Heart right ventricle (tissue), 16 donors: ENCODE measurements at places on chromosomes 16 and 17. TPM values are rescaled to one million over a fixed set of nuclear protein-coding genes. Genes with fewer than 3 reads are reported as not detected.
A peak's percentile ranks its signal among the peaks of the same experiment; 100 is the strongest.

GRCh38 chr16:65490286-65490685 is 368.4 kb upstream of the CDH11 start:
- no peak overlapping the region for H3K27ac ChIP-seq
- no peaks in the 10 kb centered on the region for H3K36me3 ChIP-seq
- no peaks in the 10 kb centered on the region for H3K4me1 ChIP-seq
- no peak for DNase-seq
- H3K4me3 ChIP-seq, result no peak overlapping the region

- peaks cover 17% of the 10 kb centered on the region for H3K4me1 ChIP-seq
- H3K36me3 ChIP-seq, result no peaks in the 10 kb centered on the region
- peaks cover 14% of the 10 kb centered on the region for H3K27me3 ChIP-seq
- H3K4me3 ChIP-seq, result peak within 1 kb of the TSS; percentile 44
- H3K27ac ChIP-seq, result no peak within 1 kb of the TSS
Measured at GRCh38 chr16:88977018-88977811, at the start of gene CBFA2T3. Gene CBFA2T3, minus strand, starts transcription at chr16:88977207. Its CDS starts 400 bp downstream, at chr16:88976807.

- no peak overlapping the region for H3K4me3 ChIP-seq
- H3K27ac ChIP-seq, result no peak overlapping the region
- H3K36me3 ChIP-seq, result no peaks in the 10 kb centered on the region
Measured at GRCh38 chr17:35046740-35047283, 16.7 kb downstream of the RFFL start.

GRCh38 chr17:71329310-71330098 is 791.3 kb upstream of the SOX9 start:
- no peaks in the 10 kb centered on the region for H3K36me3 ChIP-seq
- no peaks in the 10 kb centered on the region for H3K4me1 ChIP-seq

DNA sequence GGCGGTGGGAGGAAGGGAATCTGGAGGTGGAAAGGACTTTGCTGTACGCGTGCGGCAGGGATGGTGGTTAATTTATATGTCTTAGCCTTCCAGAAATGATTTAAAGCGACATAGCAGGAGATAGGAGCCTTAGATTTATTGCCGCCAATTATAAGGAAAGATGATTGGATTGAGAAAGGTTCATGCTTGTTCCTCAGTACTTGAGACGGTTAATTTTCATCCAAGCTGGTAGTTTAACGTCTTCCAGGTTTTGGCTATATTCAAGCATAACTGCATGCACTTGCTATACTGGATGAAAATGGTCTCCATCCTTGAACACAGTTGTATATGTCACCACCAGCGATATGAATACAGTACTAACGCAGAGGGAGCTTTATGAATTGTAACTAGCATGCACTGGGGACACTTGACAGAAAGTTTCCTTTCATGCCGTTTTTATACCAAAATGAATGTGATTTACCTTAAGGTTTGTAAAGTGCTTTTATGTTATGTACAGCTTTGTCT is 610 bp upstream of the PEX12 start:
- DNase-seq, result no peak
- peak overlapping the region; percentile 76 for H3K4me3 ChIP-seq
- peaks cover 21% of the 10 kb centered on the region for H3K36me3 ChIP-seq

GRCh38 chr17:42832934-42833766 is at the start of gene PSME3:
Gene PSME3, plus strand, starts transcription at chr17:42833397. Its CDS starts 235 bp downstream, at chr17:42833632.
- peaks cover under 1% of the 10 kb centered on the region for H3K36me3 ChIP-seq
- peak within 1 kb of the TSS; percentile 98 for H3K4me3 ChIP-seq

- no peak overlapping the region for H3K27ac ChIP-seq
- no peak for DNase-seq
- peaks cover 44% of the 10 kb centered on the region for H3K27me3 ChIP-seq
- no peak overlapping the region for H3K4me3 ChIP-seq
- no peaks in the 10 kb centered on the region for H3K36me3 ChIP-seq
- H3K4me1 ChIP-seq, result peaks cover 31% of the 10 kb centered on the region
Measured at GRCh38 chr16:3171855-3172593, 16.0 kb upstream of the OR1F1 start.

DNA sequence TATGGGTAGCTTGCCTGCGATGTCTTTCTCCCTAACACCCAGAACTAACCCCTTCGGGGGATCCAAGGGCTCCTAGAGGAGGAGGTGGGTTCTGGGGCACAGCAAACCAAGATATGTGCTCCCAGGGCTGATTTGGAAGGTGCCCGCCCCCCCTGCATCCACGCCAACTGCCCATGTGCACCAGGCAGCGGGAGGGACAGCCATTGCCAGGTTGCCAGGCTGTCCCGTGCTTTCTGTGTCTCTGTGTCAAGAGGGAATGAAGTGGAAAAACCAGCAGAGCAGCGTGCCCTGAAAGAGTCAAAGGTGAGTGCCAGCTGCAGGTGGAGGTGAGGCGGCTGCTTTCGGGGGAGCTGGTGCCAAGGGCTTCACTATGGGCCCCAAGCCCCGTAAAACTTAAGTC is 6.4 kb downstream of the TEKT5 start:
- no peak for DNase-seq
- no peaks in the 10 kb centered on the region for H3K27me3 ChIP-seq
- no peak overlapping the region for H3K4me3 ChIP-seq
- H3K27ac ChIP-seq, result no peak overlapping the region
- H3K36me3 ChIP-seq, result no peaks in the 10 kb centered on the region

- peaks cover 42% of the 10 kb centered on the region for H3K4me1 ChIP-seq
- DNase-seq, result peak; percentile 89
- peaks cover 33% of the 10 kb centered on the region for H3K27me3 ChIP-seq
- peak overlapping the region; percentile 82 for H3K27ac ChIP-seq
Measured at GRCh38 chr17:50209472-50210239, 8.2 kb upstream of the COL1A1 start.

GRCh38 chr17:14301279-14302090 is 604 bp downstream of the HS3ST3B1 start:
- DNase-seq, result no peak
- peak overlapping the region; percentile 65 for H3K27ac ChIP-seq
- H3K4me1 ChIP-seq, result peaks cover 70% of the 10 kb centered on the region
- no peaks in the 10 kb centered on the region for H3K36me3 ChIP-seq
- peaks cover 80% of the 10 kb centered on the region for H3K27me3 ChIP-seq

DNA sequence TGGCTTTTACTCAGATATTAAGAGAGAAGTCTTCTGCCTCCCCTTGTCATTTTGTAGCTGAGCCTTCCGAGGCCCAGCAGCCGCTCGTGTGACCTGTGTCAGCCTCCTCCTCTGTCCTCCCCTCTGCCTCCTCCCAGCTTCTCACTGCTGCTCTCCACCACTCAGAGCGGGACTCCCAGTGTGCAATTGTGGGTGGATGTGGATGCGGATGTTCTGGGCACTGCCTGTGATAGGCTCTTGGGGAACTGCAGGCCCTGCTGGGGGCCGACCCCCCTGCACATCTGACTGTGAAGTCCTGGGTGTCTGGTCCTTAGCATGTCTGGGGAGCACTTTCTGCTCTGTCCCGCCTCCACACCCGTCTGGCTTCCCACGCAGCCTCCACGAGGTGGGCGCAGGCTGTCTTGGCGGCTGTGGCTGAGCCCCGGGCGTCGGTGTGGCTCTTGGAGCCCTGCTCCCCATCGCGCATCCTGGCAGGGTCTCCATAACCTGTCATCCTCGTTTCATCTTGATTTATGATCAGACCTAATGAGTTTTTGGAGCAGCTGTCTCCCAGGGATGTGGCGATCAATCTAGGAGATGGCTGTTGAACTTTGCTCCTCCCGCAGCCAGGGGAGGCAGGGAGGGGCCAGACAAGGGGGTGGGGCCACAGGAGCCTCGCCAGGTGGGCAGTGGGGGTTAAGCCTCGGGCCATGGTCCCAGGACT is 28.1 kb downstream of the GRIN2C start:
- DNase-seq, result no peak
- no peaks in the 10 kb centered on the region for H3K36me3 ChIP-seq
- no peak overlapping the region for H3K4me3 ChIP-seq
- H3K4me1 ChIP-seq, result peaks cover 5% of the 10 kb centered on the region
- H3K27me3 ChIP-seq, result no peaks in the 10 kb centered on the region

- H3K27ac ChIP-seq, result no peak overlapping the region
- H3K4me3 ChIP-seq, result no peak overlapping the region
- no peaks in the 10 kb centered on the region for H3K27me3 ChIP-seq
- DNase-seq, result no peak
Measured at GRCh38 chr17:60920107-60920506, 242.5 kb downstream of the BCAS3 start.

DNA sequence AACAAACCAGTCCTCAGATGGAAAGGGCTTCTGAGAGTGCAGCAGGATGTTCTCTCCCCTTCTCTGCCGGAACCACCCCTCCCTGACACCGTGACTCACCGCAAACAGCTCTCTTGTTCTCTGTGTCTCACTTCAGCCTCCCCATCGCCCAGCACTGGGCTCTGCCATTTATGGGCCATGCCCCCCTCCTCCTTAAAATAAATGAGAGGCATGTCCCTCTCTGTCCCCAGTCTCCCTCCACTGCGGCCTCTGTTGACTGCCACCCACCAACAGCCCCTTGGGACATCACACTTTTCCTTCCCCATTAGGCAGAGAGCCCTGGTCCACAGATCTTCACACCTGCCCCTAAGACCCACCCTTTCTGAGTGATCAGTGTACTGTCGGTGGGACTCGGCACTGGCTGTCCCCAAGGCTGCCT is 6.3 kb downstream of the CCDC102A start:
- DNase-seq, result no peak
- H3K27me3 ChIP-seq, result peaks cover 25% of the 10 kb centered on the region
- no peaks in the 10 kb centered on the region for H3K36me3 ChIP-seq

- no peak for DNase-seq
- H3K4me3 ChIP-seq, result no peak overlapping the region
- no peaks in the 10 kb centered on the region for H3K4me1 ChIP-seq
- no peaks in the 10 kb centered on the region for H3K36me3 ChIP-seq
- no peaks in the 10 kb centered on the region for H3K27me3 ChIP-seq
Measured at GRCh38 chr17:12590417-12590816, 75.3 kb upstream of the MYOCD start.

Gene CHCT1
- total RNA-seq, result not detected

Gene OR1A1
- total RNA-seq, result not detected

Gene EXOC3L1
- 4.2 TPM for total RNA-seq

Gene AP2B1
- total RNA-seq, result 124 TPM
